Suppressor macrophage treated with lipopolysaccharide for 4 hours (primary cell): ENCODE measurements at places on chromosomes 5 and 9.

DNA sequence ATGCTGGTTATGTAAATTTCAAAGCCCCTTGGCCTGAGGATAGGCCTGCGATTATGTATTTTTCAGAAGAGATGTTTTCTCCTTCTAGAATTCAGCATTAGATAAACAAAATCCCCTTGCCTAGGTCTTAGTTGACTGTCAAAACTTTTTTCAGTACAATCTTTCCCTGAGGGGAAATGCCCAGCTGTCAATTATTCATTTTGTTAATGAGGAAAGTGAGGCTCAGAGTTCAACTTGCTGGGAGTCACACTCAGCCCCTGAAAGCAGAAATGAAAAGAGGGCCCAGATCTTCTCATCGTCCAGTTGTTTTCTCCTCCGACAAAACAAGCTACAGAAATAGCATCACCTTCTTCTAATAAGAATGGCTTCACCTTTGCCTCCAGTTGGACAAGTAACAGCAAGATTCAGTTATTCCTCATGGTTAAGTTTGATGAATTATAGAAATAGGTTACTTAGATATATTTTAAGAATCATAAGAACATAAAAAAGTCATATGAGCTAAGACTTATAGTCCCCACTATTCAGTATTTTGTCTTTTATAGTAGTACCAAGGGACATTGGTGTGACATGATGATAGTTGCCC is 627.1 kb upstream of the WWC1 start:
- no peak for DNase-seq

GRCh38 chr9:72949918-72950325 is 2.9 kb downstream of the ALDH1A1 start:
- no peak for DNase-seq

DNA sequence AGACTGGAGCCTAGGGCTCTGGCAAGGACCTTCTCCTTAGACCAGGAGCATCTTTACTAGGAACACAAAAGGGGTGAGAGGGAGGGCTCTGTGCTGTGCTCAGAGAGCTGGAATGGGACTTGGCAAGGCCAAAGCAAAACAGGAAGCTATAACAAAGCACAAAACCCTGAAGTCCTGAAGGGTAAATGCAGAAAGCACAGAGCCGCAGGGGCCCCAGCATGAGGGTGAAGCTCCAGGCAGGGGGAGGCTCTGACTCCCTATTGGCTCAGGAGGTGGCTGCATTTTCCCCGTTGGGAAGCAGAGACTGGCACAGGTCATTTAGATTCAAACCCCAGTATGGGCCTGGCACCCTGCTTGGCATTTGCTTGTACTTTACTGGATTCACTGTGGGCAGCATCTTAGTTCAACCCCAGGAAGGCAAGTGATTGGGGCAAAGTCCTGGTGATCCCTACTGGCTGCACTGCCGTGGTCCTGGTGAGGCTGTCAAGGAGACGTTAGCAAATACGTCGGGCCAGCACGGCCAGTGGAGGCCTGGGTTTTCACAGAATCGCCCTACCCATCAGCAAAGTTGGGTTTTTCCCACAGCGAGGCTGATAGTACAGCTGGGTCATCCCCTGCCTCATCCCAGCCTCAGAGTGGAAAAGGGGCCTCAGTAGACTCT is 46.3 kb downstream of the GGTA1 start:
- no peak for DNase-seq

DNA sequence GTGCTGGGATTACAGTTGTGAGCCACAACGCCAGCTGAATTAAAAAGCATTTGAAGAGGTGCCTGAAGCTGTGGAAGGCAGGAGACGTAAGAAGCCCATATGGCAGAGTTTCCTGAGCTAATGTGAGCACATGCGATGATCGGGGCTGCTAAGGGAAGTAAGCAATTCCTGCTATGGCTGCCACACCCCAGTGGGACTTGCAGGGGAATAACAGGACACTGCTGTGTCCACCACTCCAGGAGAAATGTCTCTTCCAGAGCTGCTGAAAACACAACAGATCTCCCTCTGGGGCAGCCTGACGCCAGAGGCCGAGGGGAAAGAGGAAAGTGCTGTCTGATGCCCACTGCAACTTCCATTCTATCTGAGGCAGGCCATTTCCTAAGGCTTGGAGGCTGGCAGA is 46.2 kb upstream of the ANKRD55 start:
- no peak for DNase-seq

- DNase-seq = peak; percentile 97
Measured at GRCh38 chr5:172775326-172776234, 4.6 kb upstream of the DUSP1 start.

DNA sequence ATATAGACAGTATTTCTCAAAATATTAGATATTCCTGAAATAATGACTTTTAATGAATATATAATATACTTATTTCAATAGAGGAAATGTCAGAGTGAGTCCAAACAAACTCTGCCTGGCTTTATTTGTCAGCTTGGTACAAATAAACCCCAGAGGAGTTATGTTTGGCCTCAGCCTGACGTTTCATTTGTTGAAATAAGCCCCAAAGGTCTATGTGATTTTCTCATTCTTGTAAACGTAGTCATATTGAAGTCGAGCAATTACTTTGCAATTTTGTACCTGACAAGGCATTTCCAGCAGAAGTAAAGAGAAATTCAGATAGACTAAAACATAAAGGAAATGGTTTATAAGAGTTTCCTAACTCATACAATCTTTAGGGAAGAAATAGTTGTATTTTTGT is 57.9 kb downstream of the MCCC2 start:
- DNase-seq = no peak
